Smooth muscle cell of the coronary artery (primary cell): ENCODE measurements at places on chromosomes 16 and 17. TPM values are rescaled to one million over a fixed set of nuclear protein-coding genes. Genes with fewer than 3 reads are reported as not detected.

Gene SAMD14
- 0.35 and 2.2 TPM in 2 replicates for total RNA-seq

Gene ITGAX
- under 0.01 TPM in 1 of 2 replicates, not detected in the other for total RNA-seq

Gene VAT1L
- total RNA-seq, result 0.08 and 2.0 TPM in 2 replicates

Gene SLC9A5
- 0.23 and 1.5 TPM in 2 replicates for total RNA-seq

Gene MPP3
- total RNA-seq, result 10.4 and 10.5 TPM in 2 replicates

Gene NRN1L
- not detected in 2 replicates for total RNA-seq

Gene SEPTIN1
- total RNA-seq, result 0.12 and 0.15 TPM in 2 replicates

Gene TNP2
- not detected in 2 replicates for total RNA-seq
